NCI-H446 treated with DMSO at 0.1 percent for 48 hours (cell line): ENCODE measurements at places on chromosomes 7 and 10.

DNA sequence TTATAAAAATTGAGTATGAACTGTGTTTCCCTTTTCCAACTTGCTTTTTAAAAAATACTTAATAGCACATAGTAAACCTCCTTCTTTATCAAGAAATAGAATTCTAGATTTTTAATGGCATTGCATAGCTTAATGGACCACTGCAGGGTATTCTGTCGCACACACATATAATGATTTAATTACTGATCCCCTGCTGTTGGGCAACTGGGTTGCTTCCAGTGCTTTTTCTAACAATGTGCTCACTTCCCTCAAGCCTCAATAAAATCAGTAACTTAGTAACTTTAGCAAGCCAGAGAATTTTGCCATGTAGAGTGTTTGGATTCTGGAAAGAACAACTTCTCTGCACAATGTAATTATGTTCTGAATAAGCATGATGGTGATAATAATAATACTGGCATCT lies 49.1 kb upstream of the PDLIM1 start:
- no peak for DNase-seq

DNA sequence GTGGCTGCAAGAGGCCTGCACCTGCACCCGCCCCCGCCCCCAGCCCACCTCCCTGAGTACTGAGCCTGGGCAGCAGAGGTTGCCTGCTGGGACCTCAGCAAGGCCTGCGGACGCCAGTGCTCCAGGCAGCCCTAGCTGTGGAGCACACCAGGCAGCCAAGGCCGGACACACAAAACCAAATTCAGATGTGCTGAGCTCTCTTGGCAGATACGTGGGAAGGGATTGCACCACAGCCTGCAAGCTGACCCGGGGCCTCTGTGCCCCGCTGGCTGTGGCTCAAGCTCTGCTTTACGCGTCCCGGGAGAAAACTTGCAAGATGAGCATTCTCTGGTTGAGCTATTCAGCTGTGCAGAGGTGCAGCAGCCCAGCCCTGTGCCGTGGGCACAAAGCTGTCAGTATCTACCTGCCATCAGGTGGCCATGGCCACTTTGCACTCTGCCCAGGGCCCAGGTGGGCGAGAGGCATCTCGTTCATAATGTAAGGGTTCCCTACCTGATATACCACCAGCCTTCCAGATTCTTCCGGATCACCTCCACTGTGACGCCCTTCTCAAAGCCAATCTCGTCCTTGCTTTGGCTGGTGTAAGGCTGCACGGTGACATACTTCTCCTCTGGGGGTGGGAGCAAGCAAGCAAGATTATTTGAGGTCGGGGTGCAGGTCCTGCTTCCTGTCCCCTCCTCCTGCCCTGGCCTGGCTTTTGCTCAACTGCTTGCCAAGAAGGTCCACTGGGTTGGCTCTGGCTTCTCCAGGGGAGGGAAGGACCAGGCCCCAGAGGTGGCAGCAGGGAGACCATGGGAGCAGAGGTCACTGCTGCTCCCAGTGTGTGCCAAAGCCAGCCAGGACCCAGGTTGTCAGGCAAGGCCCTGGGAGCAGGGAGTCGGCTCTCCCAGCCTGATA lies 123.4 kb downstream of the NEURL1 start:
- DNase-seq = no peak

GRCh38 chr7:155252892-155253501 lies 44.7 kb upstream of the INSIG1 start:
- no peak for DNase-seq

GRCh38 chr10:126272526-126272925 lies 115.8 kb downstream of the ADAM12 start:
- DNase-seq = no peak

DNA sequence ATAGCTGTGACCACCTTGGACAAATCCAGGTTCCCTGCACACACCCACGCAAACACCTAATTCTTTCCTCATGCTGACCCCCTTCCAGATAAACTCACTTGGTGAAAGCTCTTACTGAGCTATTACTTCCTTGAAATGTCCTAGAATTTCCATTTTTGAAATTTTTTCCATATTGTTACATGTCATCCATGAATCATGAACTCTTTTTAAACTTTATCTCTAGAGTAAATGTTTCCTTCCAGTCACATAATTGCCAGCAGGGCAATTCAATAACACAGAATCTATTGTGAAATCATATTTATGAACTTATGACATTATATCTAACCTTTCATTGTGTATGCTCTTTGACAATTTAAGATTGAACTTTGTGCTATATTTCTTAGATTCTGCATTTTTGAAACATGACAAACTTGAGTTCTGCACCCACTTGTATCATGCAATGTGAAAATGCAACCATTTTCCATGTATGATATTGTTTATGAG lies 26.8 kb upstream of the FGL2 start:
- no peak for DNase-seq

- no peak for DNase-seq
Measured at GRCh38 chr7:121282129-121282528, 46.7 kb upstream of the WNT16 start.

GRCh38 chr7:34675749-34676374 lies 17.8 kb downstream of the NPSR1 start:
- peak; percentile 11 for DNase-seq

- no peak for DNase-seq
Measured at GRCh38 chr10:110355922-110356627, 51.4 kb upstream of the SMNDC1 start.

DNA sequence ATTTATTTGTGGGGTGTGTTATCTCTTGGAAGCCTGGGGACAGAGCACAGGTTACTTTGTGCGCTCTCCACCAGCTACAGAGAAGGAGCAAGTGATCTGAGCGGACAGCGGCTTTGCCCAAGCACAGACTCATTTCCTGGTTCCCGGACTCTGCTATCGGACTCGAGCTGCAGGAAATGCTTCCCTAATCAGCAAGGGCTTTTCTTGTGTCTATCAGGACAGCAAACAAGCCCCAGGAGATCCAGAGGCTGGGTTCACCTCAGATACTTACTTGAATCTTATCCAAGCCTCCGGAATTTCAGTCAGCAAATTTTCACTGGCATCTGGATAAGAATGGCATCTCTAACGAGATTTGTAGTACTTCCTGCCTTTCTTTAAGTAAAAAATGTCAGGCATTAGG lies 27.8 kb downstream of the MRC1 start:
- DNase-seq = no peak

DNA sequence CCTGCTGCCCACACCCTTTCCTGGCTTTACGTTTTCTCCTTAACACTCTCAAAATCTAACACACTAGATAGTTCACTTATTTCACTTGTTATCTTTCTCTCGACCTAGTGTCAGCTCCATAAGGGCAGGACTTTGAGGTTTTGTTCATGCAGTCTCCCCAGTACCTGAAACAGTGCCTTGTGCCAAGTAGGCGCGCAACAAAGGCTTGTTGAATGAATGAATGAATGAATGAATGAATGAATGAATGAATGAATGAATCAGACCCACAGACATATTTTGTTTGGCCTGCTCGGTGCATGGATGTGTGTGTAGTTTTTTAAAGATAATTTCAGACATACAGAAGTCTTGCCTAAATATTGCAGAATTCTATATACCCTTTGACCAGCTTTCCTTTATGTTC lies 6.2 kb downstream of the TYSND1 start:
- no peak for DNase-seq

DNA sequence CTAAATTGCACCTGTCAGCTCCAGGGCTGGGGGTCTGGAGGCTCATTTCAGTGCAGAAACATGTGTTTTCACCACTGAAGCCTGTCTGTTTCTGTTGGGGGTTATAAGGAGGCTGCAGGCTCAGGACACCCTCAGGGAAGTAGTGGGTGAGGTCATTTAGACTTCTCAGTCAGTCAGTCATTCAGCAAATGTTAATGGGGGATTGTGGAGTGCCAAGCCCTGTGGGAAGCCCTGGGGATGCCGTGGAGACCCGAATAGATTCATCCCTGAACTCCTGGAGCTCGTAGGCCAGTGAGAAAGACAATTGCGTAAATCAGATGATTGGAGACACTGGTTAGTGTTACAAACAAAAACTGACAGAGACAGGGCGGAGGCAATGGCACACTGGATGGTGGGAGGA lies 19.2 kb downstream of the LHPP start:
- no peak for DNase-seq

GRCh38 chr7:47460251-47460989 lies 121.5 kb downstream of the TNS3 start:
- no peak for DNase-seq

DNA sequence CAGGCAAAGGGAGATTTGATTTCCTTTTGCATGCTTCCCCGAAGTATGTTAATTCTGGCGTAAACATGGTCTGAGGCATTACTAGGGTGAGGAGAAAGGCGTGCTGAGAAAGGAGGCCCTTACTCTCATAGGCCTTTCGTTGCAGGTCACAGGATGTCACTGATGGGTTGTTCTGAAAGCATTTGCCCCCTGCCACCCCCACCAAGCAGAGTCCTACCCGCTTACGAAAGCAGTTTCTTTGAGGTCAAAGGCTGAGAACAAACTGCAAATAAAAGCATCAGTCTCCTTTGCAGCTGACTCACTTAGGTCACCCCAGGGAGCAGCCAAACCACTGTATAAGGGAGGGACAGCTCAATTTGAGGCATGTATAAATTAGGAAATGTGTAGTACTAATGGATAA lies 57.1 kb downstream of the BPGM start:
- DNase-seq = no peak

GRCh38 chr10:111338805-111339204 lies 262.0 kb downstream of the ADRA2A start:
- DNase-seq = no peak

GRCh38 chr10:73646598-73647041 lies 5.3 kb upstream of the MYOZ1 start:
- DNase-seq = no peak

DNA sequence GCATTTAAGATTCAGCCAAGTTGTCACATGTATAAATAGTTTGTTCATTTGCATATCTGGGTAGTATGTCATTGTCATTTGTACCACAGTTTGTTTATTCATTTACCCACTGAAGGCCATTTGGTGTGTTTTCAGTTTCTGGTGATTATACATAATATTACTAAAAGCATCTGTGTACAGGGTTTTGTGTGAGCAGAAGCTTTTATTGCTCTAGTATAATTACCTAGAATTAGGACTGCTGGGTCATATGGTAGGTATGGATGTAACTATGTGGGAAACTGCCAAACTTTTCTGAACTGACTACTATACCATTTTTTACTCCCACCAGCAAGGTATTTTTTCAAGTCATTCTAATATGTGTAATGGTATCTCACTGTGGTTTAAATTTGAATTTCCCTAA lies 584.0 kb upstream of the GHITM start:
- DNase-seq = no peak

DNA sequence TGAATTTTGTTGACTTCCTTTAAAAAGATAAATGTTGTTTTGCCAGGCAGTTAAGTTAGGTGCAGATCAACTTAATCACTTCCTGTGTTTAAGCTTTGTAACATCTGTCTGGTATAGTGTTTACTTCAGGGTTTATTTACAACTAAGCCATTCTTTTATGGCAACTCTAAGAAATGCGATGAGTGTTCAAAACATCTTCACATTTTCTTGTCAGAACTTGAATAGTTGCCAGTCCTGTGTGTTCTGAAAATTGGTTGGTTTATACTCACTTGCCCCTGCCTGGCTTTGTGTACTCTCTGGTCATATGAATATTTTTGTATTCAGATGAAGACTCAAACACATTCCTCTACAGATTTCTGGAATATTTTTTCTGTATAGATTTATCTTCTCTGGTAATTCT lies 327.2 kb downstream of the MDFIC start:
- no peak for DNase-seq

DNA sequence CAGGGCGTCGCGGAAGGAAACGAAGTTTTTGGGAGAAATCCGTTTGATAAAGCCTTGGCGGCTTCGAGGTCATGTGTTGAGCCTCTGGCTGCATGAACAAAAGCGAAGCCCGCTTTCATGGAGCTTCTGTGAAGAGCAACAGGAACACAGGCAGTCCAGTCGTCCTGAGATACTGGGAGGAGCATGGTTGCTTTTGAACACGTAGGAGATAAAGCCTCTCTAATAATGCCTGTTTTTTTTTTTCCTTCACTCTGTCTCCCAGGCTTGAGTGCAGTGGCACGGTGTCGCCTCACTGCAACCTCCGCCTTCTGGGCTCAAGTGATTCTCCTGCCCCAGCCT lies 473 bp upstream of the ZNF32 start:
- DNase-seq = no peak

DNA sequence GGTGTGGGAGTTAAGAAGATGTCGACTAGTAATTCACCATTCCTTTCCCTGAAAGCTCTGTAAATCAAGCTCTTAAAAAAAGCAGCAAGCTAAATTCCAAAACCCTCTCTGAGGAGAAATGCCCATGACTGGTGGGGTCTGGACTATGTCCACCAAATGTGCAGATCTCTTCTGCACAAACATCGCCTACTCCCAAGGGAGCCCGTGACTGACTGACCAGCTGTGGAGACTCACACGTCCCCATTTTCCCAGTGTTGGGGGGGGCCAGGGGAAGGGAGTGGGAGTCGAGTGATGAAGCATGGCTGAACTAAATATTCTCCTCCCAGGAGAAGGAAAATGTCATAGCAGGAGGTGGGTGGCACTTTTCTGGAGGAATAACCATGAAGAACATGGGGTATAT lies 164.1 kb upstream of the HPS1 start:
- DNase-seq = no peak

DNA sequence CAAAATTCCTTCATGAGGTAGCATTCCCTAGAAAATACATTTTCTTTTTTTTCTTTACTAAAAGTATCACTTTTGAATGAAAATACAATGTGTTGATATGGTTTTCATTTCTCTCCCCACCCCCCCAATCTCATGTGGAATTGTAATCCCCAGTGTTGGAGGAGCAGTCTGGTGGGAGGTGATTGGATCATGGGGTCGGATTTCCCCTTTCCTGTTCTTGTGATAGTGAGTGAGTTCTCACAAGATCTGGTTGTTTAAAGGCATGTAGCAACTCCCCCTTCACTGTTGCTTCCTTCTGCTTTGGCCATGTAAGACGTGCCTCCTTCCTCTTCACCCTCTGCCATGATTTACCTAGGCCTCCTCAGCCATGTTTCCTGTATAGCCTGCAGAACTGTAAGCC lies 790.3 kb upstream of the KCND2 start:
- DNase-seq = no peak

DNA sequence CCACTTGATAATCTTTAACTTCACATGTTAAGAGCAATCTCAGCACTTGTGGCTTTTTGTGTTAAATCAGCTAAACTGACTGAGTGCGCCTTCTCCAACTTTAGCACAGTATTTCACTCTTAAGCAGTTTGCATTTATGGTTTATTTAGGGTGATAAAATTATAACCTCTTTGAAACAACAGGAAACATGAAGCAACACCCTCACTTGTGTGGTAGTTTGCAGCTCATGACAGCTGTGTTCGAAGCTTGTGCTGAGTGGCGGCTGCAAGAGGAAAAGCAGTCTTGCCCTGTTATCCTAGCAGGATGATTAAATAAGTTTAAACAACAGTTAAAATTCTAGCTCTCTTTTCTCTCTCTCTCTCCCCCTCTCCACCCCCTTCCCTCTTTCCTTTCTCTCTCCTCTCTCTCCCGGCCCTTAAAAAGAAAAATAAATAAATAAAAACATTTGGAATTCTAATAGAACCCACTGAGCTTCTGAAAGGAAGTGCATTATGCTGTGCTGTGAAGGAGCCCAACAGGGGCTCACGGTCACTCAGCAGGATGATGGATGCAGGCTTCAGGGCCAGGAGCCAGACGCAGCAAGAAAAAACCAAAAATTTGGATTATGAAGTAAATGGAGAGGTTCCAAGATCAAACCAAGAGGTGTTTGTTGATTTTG lies 25.2 kb downstream of the OGDH start:
- DNase-seq = no peak
